ENCODE measurements at places on chromosomes 6 and 20. TPM values are rescaled to one million over a fixed set of nuclear protein-coding genes. Genes with fewer than 3 reads are reported as not detected.

PHACTR1 gene
- not detected for total RNA-seq

ISM1 gene
- not detected for total RNA-seq

MYLIP gene
- 14.1 TPM for total RNA-seq

AIF1 gene
- not detected for total RNA-seq

FNDC1 gene
- not detected for total RNA-seq

GCNT2 gene
- 18.3 TPM for total RNA-seq

ULBP2 gene
- total RNA-seq = 5.8 TPM

PTPRK gene
- total RNA-seq = 64.7 TPM

PPARD gene
- 26.2 TPM for total RNA-seq

SAMD5 gene
- 1.2 TPM for total RNA-seq

HLA-DQA1 gene
- not detected for total RNA-seq

HLA-DQB1 gene
- total RNA-seq = not detected

FAM210B gene
- 37.9 TPM for total RNA-seq

TMEM217 gene
- total RNA-seq = 2.4 TPM

ZNF343 gene
- 7.7 TPM for total RNA-seq

HRH3 gene
- not detected for total RNA-seq

NR2E1 gene
- not detected for total RNA-seq

CHRNA4 gene
- total RNA-seq = not detected

RALGAPB gene
- 30.4 TPM for total RNA-seq

SLC32A1 gene
- total RNA-seq = not detected

JPH2 gene
- 15.5 TPM for total RNA-seq

ID4 gene
- 1.4 TPM for total RNA-seq

CDSN gene
- 0.55 TPM for total RNA-seq

FAXC gene
- 3.9 TPM for total RNA-seq

SIRPD gene
- 0.18 TPM for total RNA-seq

EFCAB8 gene
- not detected for total RNA-seq

CLDN20 gene
- not detected for total RNA-seq

PAK5 gene
- not detected for total RNA-seq

HLA-DRB1 gene
- total RNA-seq = not detected

TMEM244 gene
- not detected for total RNA-seq

CTCFL gene
- not detected for total RNA-seq

NFATC2 gene
- total RNA-seq = 12.4 TPM

TSBP1 gene
- not detected for total RNA-seq

SEMG1 gene
- total RNA-seq = not detected

RBM24 gene
- total RNA-seq = 2.0 TPM

KCNG1 gene
- total RNA-seq = 61.5 TPM

TFEB gene
- total RNA-seq = 5.5 TPM

TNFRSF6B gene
- total RNA-seq = 41.6 TPM

RAD21L1 gene
- total RNA-seq = 0.11 TPM

EEF1E1 gene
- total RNA-seq = 72.6 TPM

KAT14 gene
- total RNA-seq = 12.5 TPM
